T-cell (primary cell): ENCODE measurements at places on chromosomes 3 and 15. TPM values are rescaled to one million over a fixed set of nuclear protein-coding genes. Genes with fewer than 3 reads are reported as not detected.

The MCTP2 gene
- 23.7 TPM for total RNA-seq

The TJP1 gene
- total RNA-seq: 0.53 TPM

The TRH gene
- total RNA-seq: not detected

The DPPA2 gene
- not detected for total RNA-seq

DNA sequence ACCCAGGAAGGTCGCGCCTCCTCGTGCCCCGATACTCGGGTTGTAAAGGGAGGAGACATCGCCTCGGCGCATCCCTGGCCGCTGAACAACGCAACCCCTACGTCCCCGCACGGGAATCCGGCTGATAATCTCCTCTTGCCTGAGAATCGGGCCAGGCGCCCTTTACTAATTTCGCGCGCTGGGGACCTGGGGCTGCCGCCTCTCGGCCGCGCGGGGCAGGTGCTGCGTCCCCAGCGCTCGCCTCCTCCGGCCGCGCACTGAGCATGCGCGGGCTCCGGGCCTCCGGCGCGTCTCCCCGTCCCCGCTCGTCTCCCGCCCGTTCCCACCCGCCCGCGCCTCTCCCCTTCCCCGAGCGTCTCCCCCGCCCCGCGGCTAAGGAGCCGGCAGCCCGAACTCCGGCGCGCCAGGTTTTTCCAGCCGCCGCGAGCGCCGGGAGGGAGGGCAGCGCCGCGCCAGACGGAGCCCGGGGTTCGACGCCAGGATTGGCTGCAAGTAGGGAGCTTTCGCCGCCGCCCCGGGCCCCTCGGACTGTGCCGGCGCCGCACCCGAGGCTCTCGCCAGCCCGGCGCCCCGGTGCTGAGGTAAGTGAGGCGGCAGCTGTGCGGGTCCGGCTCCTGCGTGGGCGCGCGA, at the start of gene CNTN4:
Gene CNTN4 (plus strand): TSS at position 469 of the 630 bp plus-strand sequence.
- DNase-seq: no peak

DNA sequence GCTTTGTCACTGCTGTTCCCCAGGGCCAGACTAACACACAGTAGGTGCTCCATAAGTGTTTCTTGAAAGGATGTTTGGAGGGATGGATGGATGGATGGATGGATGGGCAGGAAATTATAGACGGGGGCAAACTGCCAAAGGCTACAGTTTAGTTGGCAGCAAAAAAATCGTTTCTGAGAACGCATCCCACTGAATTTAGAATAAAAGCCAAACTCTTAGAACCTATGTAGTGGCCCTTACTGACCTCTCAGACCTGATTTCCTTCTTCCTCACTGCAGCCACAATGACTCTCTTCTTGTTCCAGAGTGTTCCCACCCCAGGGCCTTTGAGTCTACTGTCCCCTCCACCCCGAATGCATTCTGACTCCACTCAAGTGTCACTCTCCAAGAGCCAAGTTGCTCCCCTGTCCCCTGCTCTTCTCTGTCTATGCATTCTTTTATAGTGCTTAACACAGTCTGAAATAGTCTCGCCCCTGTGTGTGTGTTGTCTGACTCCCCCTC, 5.2 kb upstream of the GATA2 start:
- no peak for DNase-seq
